Activated CD8-positive, alpha-beta T cell treated with anti-CD3 and anti-CD28 coated beads, Interleukin-2, amount 10 ng/mL, durations not matched to agents 7 days and 5 days (primary cell): ENCODE measurements at places on chromosomes 13 and 19. TPM values are rescaled to one million over a fixed set of nuclear protein-coding genes. Genes with fewer than 3 reads are reported as not detected.

The HSPBP1 gene
- total RNA-seq, result 32.7 TPM

The OR10H4 gene
- not detected for total RNA-seq

The AMH gene
- total RNA-seq, result 12.1 TPM

DNA sequence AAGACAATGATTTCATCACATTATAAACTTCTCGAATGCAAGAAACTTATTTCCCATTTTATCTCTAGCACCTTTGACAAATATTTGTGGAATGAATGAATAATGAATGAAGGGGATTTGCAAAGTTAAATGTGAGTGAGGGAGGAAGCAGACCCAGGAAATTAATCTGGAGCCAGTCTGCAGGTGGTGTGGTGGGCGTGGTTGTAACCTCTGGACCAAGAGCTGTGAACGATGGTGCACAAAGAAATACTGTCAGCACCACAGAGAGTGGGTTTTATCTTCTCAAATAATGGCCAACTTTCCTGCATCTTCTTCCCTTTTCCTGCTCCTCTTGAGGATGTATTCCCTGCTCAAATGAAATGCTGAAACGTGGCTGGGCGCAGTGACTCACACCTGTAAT lies 11.0 kb upstream of the ZNF792 start:
- DNase-seq, result no peak

DNA sequence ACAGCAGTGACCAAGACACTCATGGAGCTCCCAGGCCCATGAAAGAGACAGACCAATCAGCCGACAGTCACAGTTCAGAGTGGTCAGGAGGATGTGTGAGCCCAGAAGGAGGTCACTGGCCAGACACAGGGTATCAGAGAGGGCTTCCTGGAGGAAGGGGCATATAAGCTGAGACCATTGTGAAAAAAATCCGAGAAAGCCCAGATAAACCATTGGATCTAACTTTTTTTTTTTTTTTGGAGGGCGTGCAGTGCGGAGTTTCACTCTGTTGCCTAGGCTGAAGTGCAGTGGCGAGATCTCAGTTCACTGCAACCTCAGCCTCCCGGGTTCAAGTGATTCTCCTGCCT lies 4.2 kb downstream of the ITPKC start:
- no peak for DNase-seq

- DNase-seq, result peak; percentile 96
Observed at GRCh38 chr19:49869484-49870308, 2.3 kb upstream of the PNKP start.

The NLRP4 gene
- total RNA-seq, result not detected

- no peak for DNase-seq
Observed at GRCh38 chr13:29379281-29379680, 216.2 kb downstream of the SLC7A1 start.

- DNase-seq, result no peak
Observed at GRCh38 chr19:55648585-55649267, 714 bp downstream of the CCDC106 start.

The THSD8 gene
- total RNA-seq, result 30.9 TPM

DNA sequence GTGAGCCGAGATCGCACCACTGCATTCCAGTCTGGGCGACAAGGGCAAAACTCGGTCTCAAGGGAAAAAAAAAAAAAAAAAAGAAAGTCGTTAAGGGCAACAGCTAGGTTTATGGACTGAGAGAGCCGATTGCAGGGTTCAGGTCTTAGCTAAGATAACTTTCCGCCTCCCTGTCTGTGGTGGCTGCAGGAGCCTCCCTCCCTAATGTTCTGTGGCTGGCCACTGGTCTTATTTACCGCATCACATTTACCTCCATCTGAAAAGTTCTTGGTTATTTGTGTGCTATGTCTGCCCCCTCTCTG lies 722 bp upstream of the CRTC1 start:
- no peak for DNase-seq

GRCh38 chr19:48196933-48197665 lies 26.6 kb downstream of the ZSWIM9 start:
- no peak for DNase-seq

- DNase-seq, result peak; percentile 86
Observed at GRCh38 chr19:13155472-13156359, 5.5 kb downstream of the IER2 start.

DNA sequence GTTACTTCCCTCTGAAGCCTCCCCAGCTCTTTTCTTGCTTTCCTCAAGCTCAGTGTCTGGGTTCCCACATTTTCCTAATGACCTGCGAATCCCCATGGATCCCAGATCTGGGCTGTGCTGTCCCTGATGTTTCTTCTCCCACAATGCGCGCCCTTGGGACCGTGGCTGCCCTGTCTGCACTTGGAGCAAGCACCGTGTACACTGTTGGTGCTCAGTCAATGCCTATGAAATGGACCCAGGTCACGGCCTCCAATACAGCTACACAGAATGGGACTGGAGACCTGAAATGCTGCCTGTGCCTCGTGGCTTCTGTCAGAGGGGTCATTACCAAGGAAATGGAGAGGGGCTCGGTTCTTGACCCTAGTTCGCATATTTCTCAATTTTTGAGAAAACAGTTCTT lies 160.1 kb upstream of the SOX1 start:
- no peak for DNase-seq

DNA sequence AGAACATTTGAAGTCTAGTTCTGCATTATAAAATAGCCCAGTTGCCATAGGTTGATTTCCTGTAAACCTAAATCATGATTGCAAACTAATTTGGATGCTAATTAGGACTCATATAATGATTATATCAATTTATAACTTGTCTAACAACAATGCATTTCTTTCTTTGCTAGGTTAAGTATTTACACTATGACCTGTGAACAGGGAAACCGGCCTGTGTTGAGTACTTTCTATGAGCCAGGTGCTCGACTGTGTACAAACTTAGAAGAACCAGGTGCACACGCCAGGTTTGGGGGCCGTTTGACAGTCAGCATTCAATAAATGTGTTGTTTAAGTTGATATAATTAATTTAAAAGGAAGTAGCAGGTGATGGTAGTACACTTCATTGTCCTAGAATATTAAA lies 203.1 kb downstream of the TM9SF2 start:
- DNase-seq, result no peak

The PTH2 gene
- not detected for total RNA-seq

- no peak for DNase-seq
Observed at GRCh38 chr13:88456151-88456550, 785.0 kb downstream of the SLITRK5 start.

- no peak for DNase-seq
Observed at GRCh38 chr13:59746291-59746962, 417.3 kb downstream of the DIAPH3 start.

The SIGLEC14 gene
- not detected for total RNA-seq

DNA sequence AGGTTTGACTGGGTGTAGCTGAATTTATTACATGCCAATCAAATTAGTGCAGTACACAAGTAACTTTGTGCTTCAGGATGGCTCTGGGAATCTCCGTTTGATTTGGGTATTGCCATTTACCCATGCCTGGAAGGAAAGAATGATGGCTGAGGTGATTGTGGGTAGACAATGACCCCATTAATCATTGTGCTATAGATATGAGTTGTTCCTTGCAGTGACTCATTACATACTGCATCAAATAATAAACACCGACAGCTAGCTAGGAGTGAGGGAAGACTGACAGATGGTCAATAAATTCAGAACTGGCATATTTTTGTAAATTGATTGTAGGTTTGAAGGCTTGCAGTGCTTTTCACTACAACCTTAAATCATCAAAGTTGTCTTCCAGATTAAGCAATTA lies 1069.5 kb downstream of the DIAPH3 start:
- no peak for DNase-seq

GRCh38 chr13:27200413-27201070 lies 28.9 kb upstream of the USP12 start:
- DNase-seq, result no peak

GRCh38 chr13:87123987-87124784 lies 547.0 kb upstream of the SLITRK5 start:
- no peak for DNase-seq

- DNase-seq, result no peak
Observed at GRCh38 chr19:407511-408440, 1.2 kb downstream of the C2CD4C start.
